ENCODE measurements at places on chromosomes 4 and X. TPM values are rescaled to one million over a fixed set of nuclear protein-coding genes. Genes with fewer than 3 reads are reported as not detected.

- no peak overlapping the region for H3K4me3 ChIP-seq
- no peaks in the 10 kb centered on the region for H3K4me1 ChIP-seq
- H3K27me3 ChIP-seq: no peaks in the 10 kb centered on the region
- no peak overlapping the region for H3K27ac ChIP-seq
- DNase-seq: no peak
- no peaks in the 10 kb centered on the region for H3K36me3 ChIP-seq
Observed at GRCh38 chr4:119024102-119024501, 111.5 kb upstream of the MYOZ2 start.

- H3K27me3 ChIP-seq: no peaks in the 10 kb centered on the region
- DNase-seq: no peak
- no peaks in the 10 kb centered on the region for H3K4me1 ChIP-seq
- no peak overlapping the region for H3K4me3 ChIP-seq
- no peak overlapping the region for H3K27ac ChIP-seq
Observed at GRCh38 chr4:42453612-42454011, 56.3 kb downstream of the SHISA3 start.

DNA sequence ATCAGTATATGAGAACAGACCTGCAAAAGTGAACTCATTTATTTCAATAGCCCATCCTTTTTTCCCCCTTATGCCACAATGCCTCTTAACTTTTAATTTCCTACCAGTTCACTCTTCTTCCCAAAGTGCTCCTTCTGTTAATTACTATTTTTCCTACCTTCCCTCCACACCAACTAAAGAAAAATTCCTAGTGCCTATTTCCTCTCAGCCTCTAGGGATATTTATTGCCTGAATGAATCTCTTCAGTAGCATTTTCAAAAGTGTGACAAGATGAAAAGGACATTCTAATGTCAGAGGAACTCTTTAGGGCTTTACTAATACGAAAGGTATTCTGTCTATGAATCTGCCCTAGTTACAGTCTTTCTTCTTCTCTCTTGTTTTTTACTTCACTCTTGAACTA is 181.1 kb upstream of the SPRY1 start:
- no peaks in the 10 kb centered on the region for H3K27me3 ChIP-seq
- no peaks in the 10 kb centered on the region for H3K36me3 ChIP-seq
- no peaks in the 10 kb centered on the region for H3K4me1 ChIP-seq
- no peak overlapping the region for H3K4me3 ChIP-seq

- H3K27ac ChIP-seq: no peak overlapping the region
- DNase-seq: no peak
- no peaks in the 10 kb centered on the region for H3K36me3 ChIP-seq
- H3K4me1 ChIP-seq: no peaks in the 10 kb centered on the region
- no peaks in the 10 kb centered on the region for H3K27me3 ChIP-seq
Observed at GRCh38 chr4:149791851-149792250, 23.8 kb downstream of the IQCM start.

- H3K4me1 ChIP-seq: no peaks in the 10 kb centered on the region
- H3K27me3 ChIP-seq: no peaks in the 10 kb centered on the region
- no peak for DNase-seq
- no peaks in the 10 kb centered on the region for H3K36me3 ChIP-seq
Observed at GRCh38 chr4:137310593-137311490, 221.5 kb downstream of the PCDH18 start.

C4orf51 gene
- not detected for total RNA-seq

PHKA1 gene
- total RNA-seq: 28.6 TPM

CFP gene
- total RNA-seq: 0.59 TPM

WFS1 gene
- total RNA-seq: 67.5 TPM

MAGEC3 gene
- total RNA-seq: not detected

SPACA5 gene
- not detected for total RNA-seq

Measured in Panc1 (cell line).